ENCODE measurements at places on chromosomes 6 and 20. TPM values are rescaled to one million over a fixed set of nuclear protein-coding genes. Genes with fewer than 3 reads are reported as not detected.
A peak's percentile ranks its signal among the peaks of the same experiment; 100 is the strongest.

- DNase-seq, result no peak
- no peaks in the 10 kb centered on the region for H3K27me3 ChIP-seq
- H3K36me3 ChIP-seq, result no peaks in the 10 kb centered on the region
These were observed 91.5 kb upstream of the THBS2 start for GRCh38 chr6:169345146-169345545.

RBM24 gene
- not detected for polyA plus RNA-seq

DNA sequence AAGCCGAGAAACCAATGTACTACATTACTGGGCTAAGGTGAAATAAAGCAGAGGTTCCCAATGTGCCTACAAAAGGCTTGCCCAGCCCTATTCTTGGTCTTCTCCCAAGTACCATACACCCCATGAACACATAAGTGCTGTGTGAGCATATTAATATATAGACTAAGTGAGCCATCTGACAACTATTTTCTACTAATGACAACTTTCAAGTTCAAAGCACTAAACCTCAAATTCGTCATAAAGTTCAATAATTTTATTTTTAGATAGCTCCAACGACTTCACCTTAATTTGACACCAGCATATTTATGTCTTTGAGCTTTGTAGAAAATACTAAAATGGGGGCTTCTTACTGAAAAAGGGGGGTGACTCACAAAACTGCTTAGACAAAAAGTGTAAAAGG is 6.7 kb downstream of the DTNBP1 start:
- no peak overlapping the region for H3K27ac ChIP-seq
- peaks cover 16% of the 10 kb centered on the region for H3K36me3 ChIP-seq

- DNase-seq, result no peak
- H3K4me1 ChIP-seq, result no peaks in the 10 kb centered on the region
- no peaks in the 10 kb centered on the region for H3K27me3 ChIP-seq
- H3K36me3 ChIP-seq, result peaks cover 13% of the 10 kb centered on the region
These were observed 14.0 kb downstream of the TAF4 start for GRCh38 chr20:62051546-62052255.

SNAP91 gene
- polyA plus RNA-seq, result not detected

- DNase-seq, result peak; percentile 48
- H3K27me3 ChIP-seq, result no peaks in the 10 kb centered on the region
- no peak overlapping the region for H3K4me3 ChIP-seq
- H3K27ac ChIP-seq, result no peak overlapping the region
- H3K36me3 ChIP-seq, result no peaks in the 10 kb centered on the region
These were observed 157.4 kb upstream of the TNFAIP3 start for GRCh38 chr6:137709424-137710236.

- no peak overlapping the region for H3K27ac ChIP-seq
- peaks cover 24% of the 10 kb centered on the region for H3K36me3 ChIP-seq
- no peak for DNase-seq
- H3K4me3 ChIP-seq, result no peak overlapping the region
- H3K4me1 ChIP-seq, result no peaks in the 10 kb centered on the region
These were observed 23.1 kb downstream of the FIG4 start for GRCh38 chr6:109714166-109714565.

- no peak overlapping the region for H3K4me3 ChIP-seq
- no peak overlapping the region for H3K27ac ChIP-seq
- no peaks in the 10 kb centered on the region for H3K27me3 ChIP-seq
- peaks cover 8% of the 10 kb centered on the region for H3K4me1 ChIP-seq
- H3K36me3 ChIP-seq, result no peaks in the 10 kb centered on the region
These were observed 74.8 kb upstream of the INSM1 start for GRCh38 chr20:20293141-20293540.

GRCh38 chr6:163170294-163170883 is 244.1 kb upstream of the QKI start:
- H3K4me1 ChIP-seq, result no peaks in the 10 kb centered on the region
- H3K27me3 ChIP-seq, result no peaks in the 10 kb centered on the region
- no peak for DNase-seq
- H3K27ac ChIP-seq, result no peak overlapping the region

DNA sequence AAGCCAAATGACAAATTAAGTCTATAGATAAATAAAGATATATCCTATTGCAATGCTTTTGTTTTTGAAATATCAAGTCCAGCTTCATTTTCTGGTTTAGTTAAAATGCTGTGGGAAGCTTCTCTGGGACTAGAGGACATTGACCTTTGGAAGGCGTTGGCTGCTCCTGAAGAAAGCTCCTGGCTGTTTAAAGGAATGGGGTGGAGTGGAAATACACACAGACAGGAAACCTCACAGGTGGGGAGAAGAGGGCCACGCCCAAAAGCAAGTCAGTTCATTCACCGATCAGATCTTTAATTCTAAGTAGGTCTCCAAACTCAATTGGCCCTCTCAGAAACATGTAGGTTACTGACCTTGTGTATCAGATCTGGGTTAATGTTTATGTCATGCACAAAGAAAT is 59.6 kb downstream of the SPTLC3 start:
- H3K27ac ChIP-seq, result no peak overlapping the region
- H3K4me1 ChIP-seq, result no peaks in the 10 kb centered on the region
- no peak for DNase-seq
- no peaks in the 10 kb centered on the region for H3K36me3 ChIP-seq
- no peaks in the 10 kb centered on the region for H3K27me3 ChIP-seq

DNA sequence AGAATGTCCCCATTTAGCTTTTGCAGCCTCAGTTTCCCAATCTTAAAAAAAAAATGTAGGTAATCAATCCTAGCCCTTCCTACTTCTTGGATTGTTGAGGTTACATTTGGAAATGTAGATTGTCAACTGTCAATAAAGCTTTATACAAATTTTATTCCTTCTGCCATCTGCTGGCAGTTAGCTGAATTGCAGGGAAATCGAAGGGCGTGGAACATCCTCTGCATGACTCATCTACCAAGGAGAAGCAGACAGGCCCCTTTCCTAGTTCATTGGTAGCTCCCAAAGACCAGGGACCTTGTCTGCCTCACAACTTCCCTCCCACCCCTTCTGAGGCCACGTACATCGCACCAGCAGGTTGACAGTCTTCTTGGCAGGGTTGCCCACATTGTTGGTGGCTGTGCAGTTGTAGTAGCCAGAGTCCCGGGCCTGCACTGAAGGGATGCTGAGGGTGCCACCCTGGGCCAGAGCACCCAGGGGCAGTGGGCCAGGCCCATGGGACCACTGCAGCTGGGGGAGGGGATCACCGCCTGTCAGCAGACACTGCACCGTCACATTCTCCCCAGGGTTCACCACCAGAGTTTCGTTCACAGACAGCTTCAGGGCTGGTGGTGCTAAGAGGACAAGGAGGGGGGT is 43.6 kb downstream of the MDGA1 start:
- DNase-seq, result peak; percentile 66
- no peaks in the 10 kb centered on the region for H3K4me1 ChIP-seq
- no peak overlapping the region for H3K27ac ChIP-seq
- H3K36me3 ChIP-seq, result no peaks in the 10 kb centered on the region
- H3K4me3 ChIP-seq, result no peak overlapping the region

DNPH1 gene
- polyA plus RNA-seq, result 31.9 TPM

GRCh38 chr20:11281768-11282167 is 608.0 kb upstream of the JAG1 start:
- H3K36me3 ChIP-seq, result no peaks in the 10 kb centered on the region
- H3K4me1 ChIP-seq, result no peaks in the 10 kb centered on the region
- no peak overlapping the region for H3K27ac ChIP-seq
- no peaks in the 10 kb centered on the region for H3K27me3 ChIP-seq
- H3K4me3 ChIP-seq, result no peak overlapping the region

PNPLA1 gene
- polyA plus RNA-seq, result 3.8 TPM

DNA sequence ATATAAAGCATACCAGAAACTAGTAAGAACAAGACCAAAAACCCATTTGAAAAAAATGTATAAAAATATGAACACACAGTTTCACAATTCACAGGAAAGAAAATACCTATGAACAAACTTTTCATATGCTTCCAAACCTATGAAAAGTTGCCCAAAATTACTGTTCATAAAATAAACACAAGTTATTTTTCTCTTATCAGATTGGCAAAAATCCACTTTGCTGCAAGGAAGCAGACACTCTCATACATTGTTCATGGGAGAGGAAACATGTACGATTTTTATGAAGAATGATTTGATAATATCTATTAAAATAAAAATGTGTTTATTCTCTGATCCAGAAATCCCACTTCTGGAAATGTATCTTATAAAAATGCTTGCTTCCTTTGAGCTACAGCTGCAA is 40.0 kb upstream of the OCSTAMP start:
- no peaks in the 10 kb centered on the region for H3K36me3 ChIP-seq
- H3K4me1 ChIP-seq, result no peaks in the 10 kb centered on the region
- peaks cover 8% of the 10 kb centered on the region for H3K27me3 ChIP-seq
- no peak overlapping the region for H3K4me3 ChIP-seq
- DNase-seq, result no peak

DNA sequence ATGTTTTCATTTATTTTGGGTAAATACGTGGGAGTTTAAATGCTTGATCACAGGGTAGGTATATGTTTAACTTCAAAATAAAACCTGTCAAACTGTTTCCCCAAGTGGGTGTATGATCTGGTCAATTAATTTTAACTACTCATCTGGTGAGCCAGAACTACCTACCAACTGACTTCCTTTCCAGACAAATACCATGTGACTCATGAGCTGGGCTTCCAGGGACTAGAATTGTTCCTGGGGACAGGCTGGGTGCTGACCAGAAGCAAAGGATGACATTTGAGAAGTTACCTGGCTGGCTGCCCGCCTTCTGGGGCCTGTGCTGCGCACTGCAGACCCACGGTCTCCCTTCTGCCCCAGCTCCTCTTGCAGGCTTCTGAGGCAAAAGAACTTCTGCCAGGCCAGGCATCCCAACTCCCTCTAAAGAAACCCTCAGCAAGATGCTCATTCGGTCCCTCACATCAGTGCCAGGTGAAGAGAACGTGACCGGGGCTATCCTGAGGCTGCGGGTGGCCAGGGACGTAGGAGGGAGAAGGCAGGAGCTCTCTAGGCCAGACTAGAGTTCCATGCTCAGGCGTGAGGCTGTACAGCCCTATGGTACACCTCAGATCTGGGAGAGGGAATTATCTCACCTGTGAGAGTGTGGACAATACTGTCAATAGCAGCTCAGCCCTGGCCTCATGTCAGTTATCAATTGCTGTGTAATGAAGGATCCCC is 103.6 kb downstream of the JPH2 start:
- no peaks in the 10 kb centered on the region for H3K36me3 ChIP-seq
- no peak for DNase-seq
- H3K4me3 ChIP-seq, result no peak overlapping the region

TNFRSF6B gene
- polyA plus RNA-seq, result 6.5 TPM

EPPIN gene
- not detected for polyA plus RNA-seq

PRDM13 gene
- polyA plus RNA-seq, result not detected

DNA sequence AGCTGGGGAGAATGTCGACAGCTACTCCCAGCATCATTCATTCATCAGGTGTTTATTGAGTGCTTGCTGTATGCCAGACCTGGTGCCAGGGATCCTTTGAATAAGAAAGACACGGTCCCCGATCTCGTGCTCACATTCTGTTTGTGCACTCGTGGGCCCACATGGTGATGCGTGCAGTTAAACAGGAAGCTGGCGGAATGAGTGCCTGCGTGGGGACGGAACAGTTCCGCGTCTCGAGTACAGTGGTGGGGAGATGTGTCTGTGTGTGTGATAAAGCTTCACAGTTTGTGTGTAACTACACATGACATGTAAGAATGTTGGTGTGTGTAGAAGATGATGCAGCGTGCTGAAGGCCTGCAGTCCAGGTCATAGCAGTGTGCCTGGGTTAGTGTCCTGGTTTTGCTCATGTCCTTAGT is 6.5 kb downstream of the RBM38 start:
- H3K27ac ChIP-seq, result peak overlapping the region; percentile 8
- no peak overlapping the region for H3K4me3 ChIP-seq
- H3K4me1 ChIP-seq, result peaks cover 73% of the 10 kb centered on the region
- H3K36me3 ChIP-seq, result peaks cover 88% of the 10 kb centered on the region
- H3K27me3 ChIP-seq, result no peaks in the 10 kb centered on the region
- peak; percentile 78 for DNase-seq

HTR1B gene
- polyA plus RNA-seq, result not detected

BMP6 gene
- polyA plus RNA-seq, result not detected

RTN4IP1 gene
- polyA plus RNA-seq, result 4.5 TPM

- H3K4me1 ChIP-seq, result no peaks in the 10 kb centered on the region
- DNase-seq, result no peak
- H3K4me3 ChIP-seq, result no peak overlapping the region
- H3K27me3 ChIP-seq, result no peaks in the 10 kb centered on the region
- no peak overlapping the region for H3K27ac ChIP-seq
These were observed 172.6 kb upstream of the MANEA start for GRCh38 chr6:95404777-95405176.

GRCh38 chr6:109526905-109527628 is 44.0 kb upstream of the ZBTB24 start:
- H3K27ac ChIP-seq, result no peak overlapping the region
- no peak overlapping the region for H3K4me3 ChIP-seq
- H3K36me3 ChIP-seq, result no peaks in the 10 kb centered on the region

- H3K36me3 ChIP-seq, result no peaks in the 10 kb centered on the region
- H3K27me3 ChIP-seq, result no peaks in the 10 kb centered on the region
- no peak for DNase-seq
- no peaks in the 10 kb centered on the region for H3K4me1 ChIP-seq
These were observed 64.9 kb downstream of the SLC22A23 start for GRCh38 chr6:3391902-3392458.

DNA sequence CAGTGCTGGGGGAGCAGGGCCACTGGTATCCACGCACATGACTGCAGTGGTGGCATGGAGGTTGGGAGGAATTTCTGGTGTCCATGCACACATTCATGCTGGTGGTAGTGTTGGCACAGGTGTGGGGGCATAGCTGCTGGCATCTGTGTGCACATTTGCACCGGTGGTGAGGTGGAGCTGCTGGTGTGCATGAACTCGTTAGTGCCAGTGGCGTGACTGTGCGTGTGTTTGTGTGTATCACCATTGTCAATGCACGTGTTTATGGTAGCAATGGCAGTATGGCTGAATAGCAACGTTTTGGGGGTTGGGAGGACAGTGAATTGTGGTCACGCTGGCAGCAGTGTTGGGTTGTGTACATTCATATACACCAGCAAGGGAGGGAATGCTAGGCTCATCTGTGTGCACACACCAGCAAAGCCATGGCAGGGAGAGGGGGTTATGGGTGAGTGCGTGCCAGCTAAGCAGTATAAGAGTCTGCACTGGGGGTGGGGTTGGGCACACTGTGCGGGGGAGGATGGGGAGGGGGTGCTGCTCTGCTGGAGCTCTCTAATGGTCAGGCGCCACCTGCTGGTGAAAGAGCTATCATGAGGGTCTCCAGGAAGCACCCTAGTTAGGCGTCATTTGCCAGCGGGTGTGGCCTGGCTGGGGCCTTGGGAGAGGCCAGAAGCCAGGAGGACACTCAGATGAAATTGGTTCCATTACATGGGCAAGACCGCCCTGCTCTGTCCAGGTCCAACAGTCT is 626.1 kb upstream of the ID4 start:
- DNase-seq, result no peak
- no peak overlapping the region for H3K27ac ChIP-seq
- H3K27me3 ChIP-seq, result no peaks in the 10 kb centered on the region
- no peaks in the 10 kb centered on the region for H3K36me3 ChIP-seq
- H3K4me1 ChIP-seq, result no peaks in the 10 kb centered on the region
- H3K4me3 ChIP-seq, result no peak overlapping the region

TLDC2 gene
- polyA plus RNA-seq, result not detected

DNA sequence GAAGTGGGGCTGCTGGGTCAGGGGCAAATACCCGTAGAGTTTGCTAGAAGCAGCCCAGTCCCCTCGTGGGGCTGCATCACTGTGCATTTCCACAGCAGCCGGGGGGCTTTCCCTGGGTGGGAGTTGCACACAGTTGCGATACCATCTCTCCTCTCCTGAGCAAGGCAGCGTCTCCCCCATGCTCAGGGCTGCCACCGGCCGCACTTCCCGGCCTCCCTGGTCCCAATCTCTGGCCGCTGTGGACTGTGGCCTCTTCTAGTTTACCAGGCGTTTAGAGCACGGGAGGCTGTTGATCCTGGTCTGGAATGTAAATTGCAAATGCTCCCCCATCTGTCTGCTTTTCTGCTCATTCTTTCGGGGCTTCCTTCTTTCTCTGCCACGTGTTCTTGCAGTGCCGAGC is 31.1 kb downstream of the OSBPL2 start:
- H3K27me3 ChIP-seq, result no peaks in the 10 kb centered on the region
- no peak for DNase-seq
- no peaks in the 10 kb centered on the region for H3K4me1 ChIP-seq

Measured in CD14-positive monocyte (primary cell).